ENCODE measurements at places on chromosomes 1 and 21. TPM values are rescaled to one million over a fixed set of nuclear protein-coding genes. Genes with fewer than 3 reads are reported as not detected.

DNA sequence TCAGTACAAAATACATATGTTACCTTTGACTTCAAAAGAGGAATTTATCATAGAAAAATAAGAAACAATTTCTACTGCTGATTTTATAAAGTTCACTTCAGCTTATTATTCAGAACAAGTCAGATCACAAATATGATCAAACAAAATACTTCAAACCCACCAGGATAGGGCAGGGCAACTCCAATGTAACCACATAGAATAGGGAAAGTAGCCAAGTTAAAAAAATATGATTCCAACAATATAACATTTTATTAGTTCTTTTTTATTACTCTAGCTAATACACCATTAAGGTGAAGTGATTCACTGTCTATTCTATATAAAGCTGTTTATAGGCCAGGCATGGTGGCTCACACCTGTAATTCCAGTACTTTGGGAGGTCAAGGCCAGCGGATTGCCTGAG lies 54.6 kb upstream of the ZNHIT6 start:
- no peak for DNase-seq

- no peak for DNase-seq
Measured at GRCh38 chr1:177164380-177165068, at the start of gene ASTN1. Gene ASTN1, minus strand, starts transcription at chr1:177164712. Its CDS starts 36 bp downstream, at chr1:177164676.

GRCh38 chr1:59917026-59917784 lies 9.4 kb downstream of the CYP2J2 start:
- no peak for DNase-seq

DNA sequence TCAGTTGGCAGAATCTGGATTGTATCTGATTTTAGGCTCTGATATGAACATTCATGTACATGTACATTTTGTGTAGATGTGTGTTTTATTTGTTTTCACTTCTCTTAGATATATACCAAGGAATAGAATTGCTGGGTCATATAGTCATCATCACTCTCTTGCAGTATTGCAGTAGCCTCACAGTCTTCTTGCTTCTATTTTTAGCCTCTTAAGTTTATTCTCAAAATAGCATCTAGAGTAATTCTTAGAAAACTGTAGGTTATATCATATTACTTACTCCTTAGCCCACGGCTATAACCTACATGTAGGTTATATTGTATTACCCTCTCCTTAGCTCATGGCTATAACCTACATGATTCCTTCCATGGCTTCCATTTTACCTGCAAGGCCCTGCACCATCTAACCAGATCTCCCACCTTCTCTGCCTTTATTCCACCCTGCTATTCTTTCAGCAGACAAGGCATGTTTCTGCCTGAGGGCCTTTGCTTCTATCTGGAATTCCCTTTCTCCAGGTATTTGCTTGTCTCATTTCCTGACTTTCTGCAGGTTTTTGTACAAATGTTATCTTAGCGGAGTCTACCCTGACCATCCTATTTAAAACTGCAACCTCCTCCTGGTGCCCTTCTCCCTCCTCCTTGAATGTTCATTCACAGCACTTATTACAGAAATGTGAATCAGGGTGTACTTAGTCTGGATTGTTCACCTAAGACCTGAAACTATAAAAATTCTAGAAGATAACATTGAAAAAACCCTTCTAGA lies 109.0 kb upstream of the ETV3 start:
- DNase-seq, result no peak

DNA sequence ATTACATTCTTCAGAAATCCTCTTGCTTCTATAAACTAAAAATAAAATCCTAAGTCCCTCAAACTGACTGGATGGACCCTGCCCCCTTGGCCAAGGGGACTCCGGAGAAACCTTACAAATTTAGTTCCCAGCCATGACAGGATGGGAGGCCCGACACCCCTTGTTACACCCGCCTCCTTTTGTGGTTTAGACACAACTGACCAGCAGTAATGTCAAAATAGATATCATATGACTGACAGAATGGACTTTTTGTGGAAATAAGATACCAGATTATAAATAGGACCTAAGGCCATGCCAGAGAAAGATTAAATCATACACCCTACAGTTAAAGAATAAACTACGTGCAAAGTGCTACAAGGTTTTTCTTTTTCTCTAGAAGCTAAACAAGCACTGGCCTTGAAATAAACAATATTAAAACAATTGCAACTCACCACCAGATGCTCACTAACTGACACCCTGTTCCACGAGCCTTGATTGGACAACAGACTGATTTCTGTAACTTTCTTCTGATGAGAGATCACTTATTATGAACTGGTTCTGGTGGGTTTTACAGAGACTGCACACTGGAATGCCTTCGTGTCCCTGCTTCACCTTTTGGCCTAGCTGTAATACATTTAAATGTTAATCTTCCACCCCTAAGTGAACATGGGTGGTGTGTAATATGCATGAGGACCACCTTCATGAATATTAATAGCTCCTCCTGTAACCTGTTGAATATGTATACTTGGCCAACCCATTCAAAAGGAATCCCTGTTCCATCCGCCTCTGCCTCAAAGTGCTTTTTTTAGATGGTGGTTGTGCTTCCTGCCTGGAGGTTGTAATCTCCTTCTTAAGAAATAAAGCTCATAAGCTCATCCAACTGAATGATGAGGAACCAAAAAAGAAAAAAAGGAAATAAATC lies 99.6 kb downstream of the ODF2L start:
- no peak for DNase-seq

- DNase-seq, result no peak
Measured at GRCh38 chr1:178291166-178291565, 197.3 kb downstream of the RASAL2 start.

GRCh38 chr1:20376880-20377494 lies 86.3 kb downstream of the VWA5B1 start:
- peak; percentile 37 for DNase-seq

DNA sequence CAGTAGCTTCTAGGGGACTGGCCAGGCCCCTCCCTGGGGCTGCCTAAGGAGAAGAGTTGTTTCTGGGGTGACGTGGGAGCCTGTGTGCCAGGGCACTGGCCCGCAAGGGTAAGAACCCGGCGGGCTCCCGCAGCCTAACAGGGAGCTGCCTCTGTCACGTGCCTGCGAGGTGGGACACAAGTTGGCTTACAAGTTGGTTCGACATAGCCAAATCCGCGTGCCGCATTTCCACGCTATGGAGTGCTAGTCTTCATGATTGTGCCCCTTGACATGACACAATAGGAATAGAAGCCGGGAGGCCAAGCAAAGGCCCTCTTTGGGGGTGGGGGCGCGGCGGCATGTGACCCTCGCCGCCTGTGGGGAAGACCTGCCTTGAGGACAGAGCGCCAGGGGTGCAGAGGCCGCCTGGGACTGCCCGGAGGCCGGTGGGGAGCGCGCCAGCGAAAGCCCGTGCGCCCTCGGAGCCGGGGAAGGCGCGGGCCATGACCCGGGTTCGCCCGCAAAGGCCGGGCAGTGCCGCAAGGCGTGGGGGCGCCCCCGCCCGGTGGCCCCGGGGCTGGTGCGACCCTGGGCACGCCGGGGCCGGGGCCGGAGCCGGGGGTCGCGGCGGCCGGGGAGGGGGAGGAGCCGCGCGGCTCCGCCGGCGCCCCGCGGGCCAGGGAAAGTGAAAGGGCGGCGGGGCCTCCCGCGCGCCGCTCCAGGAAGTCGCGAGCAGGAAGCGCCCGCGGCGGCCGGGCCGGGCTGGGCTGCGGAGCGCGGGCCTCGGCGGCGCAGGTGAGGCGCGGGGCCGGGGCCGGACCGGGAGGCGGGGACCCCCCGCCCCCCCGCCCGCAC lies at the start of gene SLC37A1:
Gene SLC37A1 (plus strand): TSS at position 702 of the 834 bp plus-strand sequence. CDS start 4,603 bp downstream, outside the sequence.
- DNase-seq, result peak; percentile 74

The PDZK1 gene
- total RNA-seq, result 3.2 TPM

The CACNA1S gene
- under 0.01 TPM for total RNA-seq

The ARF1 gene
- 169 TPM for total RNA-seq

The SYCP1 gene
- total RNA-seq, result not detected

The ARTN gene
- total RNA-seq, result not detected

Measured in stomach (tissue), 19 donors.